ENCODE measurements at places on chromosomes 2 and 18. TPM values are rescaled to one million over a fixed set of nuclear protein-coding genes. Genes with fewer than 3 reads are reported as not detected.

Gene ADD2
- not detected for total RNA-seq

Gene NEMP2
- total RNA-seq = 2.2 TPM

Gene MOCOS
- 1.9 TPM for total RNA-seq

DNA sequence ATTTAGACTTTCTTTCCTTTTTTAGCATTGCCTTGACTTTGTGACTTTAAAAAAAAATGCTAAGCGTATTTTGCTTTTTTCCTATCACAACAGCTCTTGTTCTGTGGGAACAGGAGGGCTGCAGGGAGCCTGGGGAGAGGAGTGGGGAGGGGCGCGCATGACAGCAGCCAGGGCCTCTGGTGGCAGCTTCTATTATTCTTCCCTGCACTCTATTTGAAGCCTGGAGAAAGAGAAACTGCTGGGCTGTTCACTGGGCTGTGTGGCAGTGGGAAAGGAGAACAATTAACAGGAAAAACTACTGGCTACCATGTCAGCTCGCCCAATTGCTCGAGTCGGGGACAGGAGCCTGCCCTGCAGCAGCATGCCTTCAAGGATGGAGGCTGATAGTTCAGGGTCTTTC, 119.0 kb upstream of the ZBTB14 start:
- no peak overlapping the region for H3K4me3 ChIP-seq
- peaks cover under 1% of the 10 kb centered on the region for H3K36me3 ChIP-seq
- no peak for DNase-seq
- no peaks in the 10 kb centered on the region for H3K4me1 ChIP-seq
- no peak overlapping the region for H3K27ac ChIP-seq
- H3K27me3 ChIP-seq = no peaks in the 10 kb centered on the region

GRCh38 chr2:41873102-41874031, 174.5 kb upstream of the PKDCC start:
- no peak for DNase-seq
- peaks cover 14% of the 10 kb centered on the region for H3K4me1 ChIP-seq
- no peak overlapping the region for H3K4me3 ChIP-seq
- H3K36me3 ChIP-seq = no peaks in the 10 kb centered on the region

- no peaks in the 10 kb centered on the region for H3K36me3 ChIP-seq
- H3K27me3 ChIP-seq = peaks cover 11% of the 10 kb centered on the region
- no peak for DNase-seq
- H3K4me3 ChIP-seq = no peak overlapping the region
- no peaks in the 10 kb centered on the region for H3K4me1 ChIP-seq
- H3K27ac ChIP-seq = no peak overlapping the region
Measured at GRCh38 chr18:48072428-48073204, 142.2 kb upstream of the SMAD2 start.

- no peaks in the 10 kb centered on the region for H3K27me3 ChIP-seq
- no peak for DNase-seq
- no peaks in the 10 kb centered on the region for H3K4me1 ChIP-seq
- no peak overlapping the region for H3K4me3 ChIP-seq
- no peak overlapping the region for H3K27ac ChIP-seq
Measured at GRCh38 chr2:60354713-60355112, 198.7 kb downstream of the BCL11A start.

- no peaks in the 10 kb centered on the region for H3K36me3 ChIP-seq
- no peak for DNase-seq
- H3K27me3 ChIP-seq = peaks cover 54% of the 10 kb centered on the region
- H3K4me1 ChIP-seq = no peaks in the 10 kb centered on the region
- no peak overlapping the region for H3K4me3 ChIP-seq
- no peak overlapping the region for H3K27ac ChIP-seq
Measured at GRCh38 chr2:28515176-28515751, 19.4 kb downstream of the PLB1 start.

DNA sequence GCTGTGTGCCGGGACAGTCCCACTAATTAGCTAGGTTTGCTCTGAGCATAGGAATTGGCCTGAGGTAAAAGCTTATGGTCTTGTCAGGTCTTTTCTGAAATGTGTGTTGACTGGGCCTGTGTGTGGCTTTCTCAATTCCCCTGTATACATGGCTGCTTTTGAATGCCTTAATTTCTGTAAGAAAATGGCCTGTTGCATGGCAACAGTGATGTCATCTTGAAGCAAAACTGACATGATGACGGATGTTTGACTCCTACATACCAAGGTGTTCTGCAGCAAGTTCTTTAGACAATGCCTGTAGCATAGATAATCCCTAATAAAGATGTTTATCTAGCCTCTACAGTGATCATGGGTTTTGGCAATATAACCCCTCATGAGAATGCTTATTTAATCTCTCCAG, 198.5 kb downstream of the OTX1 start:
- no peaks in the 10 kb centered on the region for H3K36me3 ChIP-seq
- H3K27me3 ChIP-seq = no peaks in the 10 kb centered on the region
- H3K27ac ChIP-seq = no peak overlapping the region
- H3K4me1 ChIP-seq = no peaks in the 10 kb centered on the region

DNA sequence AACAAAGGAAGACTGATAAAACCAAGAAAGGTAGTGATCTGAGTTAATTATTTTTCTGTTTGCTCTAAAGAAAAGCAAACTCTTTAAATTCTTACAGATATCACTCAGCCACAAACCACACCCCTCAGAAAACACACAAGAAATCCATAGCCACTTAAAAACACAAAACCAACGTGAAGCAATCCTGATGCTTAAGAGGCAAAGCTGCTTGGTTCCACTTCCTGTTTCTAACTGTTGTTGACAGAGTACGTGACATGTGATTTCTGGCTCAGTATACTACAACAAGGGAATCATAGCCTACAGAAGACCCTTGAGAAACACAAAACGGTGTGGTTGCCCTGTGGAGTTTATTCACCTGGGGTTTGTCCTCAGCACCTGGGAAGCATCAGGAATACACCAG, 240.9 kb upstream of the APCDD1 start:
- no peaks in the 10 kb centered on the region for H3K36me3 ChIP-seq
- peak; percentile 33 for DNase-seq
- no peak overlapping the region for H3K4me3 ChIP-seq

DNA sequence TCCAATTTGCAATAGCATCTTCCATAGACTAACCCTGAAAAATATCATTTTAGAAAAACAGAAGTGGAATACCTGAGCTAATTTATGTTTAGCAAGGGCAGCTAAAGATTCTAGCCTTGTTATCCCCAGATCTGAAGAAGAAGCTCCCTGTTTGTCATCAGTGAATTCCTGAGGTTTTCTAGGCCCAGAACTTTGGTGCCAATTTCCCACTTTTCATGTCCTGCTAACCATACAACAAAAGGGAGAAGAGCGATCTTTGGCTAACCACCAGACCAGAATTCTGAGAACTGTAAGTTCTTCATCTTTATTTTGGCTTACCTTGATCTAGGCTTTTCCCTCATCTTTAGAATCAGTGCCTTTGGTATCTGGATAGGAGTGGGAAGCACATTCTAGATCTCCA, 51.3 kb upstream of the RASGRP3 start:
- H3K4me3 ChIP-seq = no peak overlapping the region
- no peaks in the 10 kb centered on the region for H3K27me3 ChIP-seq
- DNase-seq = no peak

All from IMR-90 (cell line).